ENCODE measurements at places on chromosomes 6 and 20.

DNA sequence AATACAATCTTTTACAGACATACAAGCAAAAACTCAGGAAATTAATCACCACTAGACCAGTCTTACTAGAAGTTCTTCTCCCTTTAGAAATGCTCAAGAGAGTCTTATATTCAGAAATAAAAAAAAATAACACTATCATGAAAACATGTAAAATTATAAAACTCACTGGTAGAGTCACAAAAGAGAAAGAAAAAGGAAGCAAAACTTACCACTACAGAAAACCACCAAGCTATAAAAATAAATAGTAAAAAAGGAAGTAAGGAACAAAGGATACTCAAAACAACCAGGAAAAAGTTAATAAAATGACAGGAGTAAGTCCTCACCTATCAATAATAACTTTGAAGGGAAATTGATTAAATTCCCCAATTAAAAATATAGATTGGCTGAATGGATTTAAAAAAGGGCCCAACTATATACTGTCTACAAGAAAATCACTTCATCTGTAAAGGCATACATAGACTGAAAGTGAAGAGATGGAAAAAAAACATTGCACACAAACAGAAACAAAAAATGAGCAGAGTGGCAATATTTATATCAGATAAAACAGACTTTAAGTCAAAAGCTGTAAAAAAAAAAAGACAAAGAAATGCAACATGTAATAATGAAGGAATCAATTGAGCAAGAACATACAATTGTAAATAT is 489.5 kb downstream of the KIF16B start:
- DNase-seq, result no peak

DNA sequence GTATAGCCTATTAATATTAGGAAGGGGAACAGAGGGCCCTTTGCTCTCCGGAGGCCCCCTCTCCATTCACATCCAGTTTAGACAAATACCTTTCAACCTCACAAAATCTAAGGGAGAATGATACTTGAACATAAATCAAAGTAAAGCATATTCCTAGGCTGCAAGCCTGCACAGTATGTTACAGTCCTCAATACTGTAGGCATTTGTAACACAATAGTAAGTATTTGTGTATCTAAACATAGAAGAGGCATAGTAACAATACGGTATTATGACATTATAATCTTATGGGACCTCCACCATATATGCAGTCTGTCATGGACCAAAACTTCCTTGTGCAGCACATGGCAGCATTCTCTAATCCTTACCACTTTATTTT is 2.3 kb upstream of the TREM1 start:
- DNase-seq, result no peak

GRCh38 chr6:90121982-90122381 is 174.7 kb downstream of the BACH2 start:
- no peak for DNase-seq

DNA sequence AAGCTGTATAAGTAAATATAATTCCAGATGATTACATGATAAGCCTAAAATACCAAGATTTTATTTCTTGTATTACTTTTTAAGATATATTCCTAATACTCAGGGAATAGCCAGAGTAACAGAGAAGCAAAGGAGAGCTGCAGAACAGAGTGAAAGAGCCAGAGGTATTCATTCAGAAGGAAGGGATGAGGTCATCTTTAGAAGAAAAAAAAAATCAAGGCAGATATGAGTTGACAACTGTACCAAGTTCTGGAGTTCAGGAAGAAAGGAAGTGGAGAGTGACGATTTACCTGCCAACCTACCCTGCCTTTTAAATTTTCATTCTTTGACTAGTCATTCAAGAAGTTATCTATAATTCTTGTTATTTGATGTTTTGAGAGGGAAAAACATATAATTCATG is 28.8 kb upstream of the NHSL1 start:
- no peak for DNase-seq

DNA sequence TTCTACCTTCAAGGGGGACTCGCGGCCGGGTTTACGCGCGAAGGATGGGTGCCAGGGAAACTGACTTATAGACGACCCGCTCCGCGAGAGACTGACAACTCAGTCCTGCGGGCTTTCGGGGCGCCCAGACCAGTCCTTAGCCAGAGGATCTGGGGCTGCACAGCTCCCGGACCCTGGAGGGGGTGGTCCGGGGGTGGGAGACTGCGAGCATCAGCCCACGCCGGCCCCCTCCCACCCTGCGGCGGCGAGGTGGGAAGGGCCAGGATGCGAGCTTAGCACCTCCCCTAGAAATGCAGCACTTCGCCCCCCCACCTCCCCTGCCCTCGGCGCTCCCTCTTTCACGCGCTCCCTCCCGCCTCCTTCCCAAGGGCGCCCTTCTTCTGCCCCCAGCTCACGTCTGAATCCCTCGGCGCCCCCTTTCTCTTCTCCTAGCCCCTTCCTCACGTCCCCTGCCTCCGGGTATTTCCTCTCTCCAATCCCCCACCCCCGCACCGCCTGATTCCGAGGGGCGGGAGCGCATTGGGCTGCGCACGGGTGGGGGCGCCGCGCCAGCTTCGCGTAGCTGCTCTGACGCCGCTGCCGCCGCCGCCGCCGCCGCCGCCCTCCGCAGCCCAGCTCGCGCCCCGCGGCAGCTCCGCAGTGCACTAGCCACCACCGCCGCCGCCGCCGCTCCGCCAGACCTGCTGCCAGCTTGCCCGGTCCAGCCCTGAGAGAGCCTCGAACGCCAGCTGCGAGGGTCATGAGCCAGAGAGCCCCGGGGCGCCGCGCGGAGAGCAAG is at the start of gene SLC32A1:
Gene SLC32A1, plus strand, starts transcription at position 639 of the 778 bp plus-strand sequence. CDS start 239 bp downstream, outside the sequence.
- peak; percentile 70 for DNase-seq

- DNase-seq, result no peak
Measured at GRCh38 chr6:111737065-111737521, 131.4 kb upstream of the TRAF3IP2 start.

GRCh38 chr6:4890627-4891026 is 113.2 kb downstream of the RPP40 start:
- peak; percentile 9 for DNase-seq

- DNase-seq, result no peak
Measured at GRCh38 chr6:5435449-5435848, 174.1 kb downstream of the FARS2 start.

- DNase-seq, result no peak
Measured at GRCh38 chr6:107587451-107587850, 97.5 kb downstream of the SOBP start.

- no peak for DNase-seq
Measured at GRCh38 chr6:8212720-8213434, 110.5 kb upstream of the EEF1E1 start.

GRCh38 chr6:45432977-45433376 is 55.2 kb upstream of the SUPT3H start:
- no peak for DNase-seq

DNA sequence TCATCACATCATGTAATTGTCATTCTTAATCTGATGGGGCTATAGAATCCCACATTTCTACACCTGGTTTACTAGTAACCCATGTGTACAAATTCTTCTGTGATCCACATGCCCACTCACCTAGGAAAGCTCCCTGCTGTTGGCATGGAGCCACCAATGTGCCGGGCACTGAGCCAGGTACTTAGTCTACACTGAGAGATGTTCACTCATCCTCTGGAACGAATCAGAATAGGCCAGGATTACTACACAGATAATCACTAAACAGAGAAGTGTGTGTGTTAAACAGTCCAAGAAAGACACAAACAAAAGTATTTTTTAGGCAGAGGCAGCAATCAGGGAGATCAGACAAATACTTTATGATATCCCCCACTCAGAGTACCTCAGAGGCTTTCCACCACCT is 193.2 kb upstream of the VGLL2 start:
- peak; percentile 30 for DNase-seq

GRCh38 chr6:117585647-117586046 is 16.7 kb downstream of the GOPC start:
- DNase-seq, result no peak

- DNase-seq, result no peak
Measured at GRCh38 chr6:143619824-143620401, 57.9 kb upstream of the PHACTR2 start.

DNA sequence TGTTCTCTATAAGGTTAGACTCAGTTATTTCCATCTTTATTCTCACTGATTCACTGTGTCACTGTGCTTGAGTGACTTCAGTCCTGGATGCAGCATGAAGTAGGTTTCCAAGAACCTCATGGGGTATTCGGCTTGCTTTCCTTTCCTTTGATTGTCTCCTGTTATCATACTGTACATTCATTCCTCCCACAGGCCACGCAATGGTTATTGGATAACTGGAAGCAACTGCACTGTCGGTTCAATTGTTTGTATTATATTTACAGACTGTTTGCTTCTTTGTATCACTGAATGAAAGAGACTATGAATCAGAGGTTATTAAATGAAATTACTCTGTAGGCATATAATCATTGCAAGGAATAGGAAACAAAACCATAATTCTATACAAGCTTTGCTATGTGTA is 129.4 kb downstream of the MAP7 start:
- no peak for DNase-seq

DNA sequence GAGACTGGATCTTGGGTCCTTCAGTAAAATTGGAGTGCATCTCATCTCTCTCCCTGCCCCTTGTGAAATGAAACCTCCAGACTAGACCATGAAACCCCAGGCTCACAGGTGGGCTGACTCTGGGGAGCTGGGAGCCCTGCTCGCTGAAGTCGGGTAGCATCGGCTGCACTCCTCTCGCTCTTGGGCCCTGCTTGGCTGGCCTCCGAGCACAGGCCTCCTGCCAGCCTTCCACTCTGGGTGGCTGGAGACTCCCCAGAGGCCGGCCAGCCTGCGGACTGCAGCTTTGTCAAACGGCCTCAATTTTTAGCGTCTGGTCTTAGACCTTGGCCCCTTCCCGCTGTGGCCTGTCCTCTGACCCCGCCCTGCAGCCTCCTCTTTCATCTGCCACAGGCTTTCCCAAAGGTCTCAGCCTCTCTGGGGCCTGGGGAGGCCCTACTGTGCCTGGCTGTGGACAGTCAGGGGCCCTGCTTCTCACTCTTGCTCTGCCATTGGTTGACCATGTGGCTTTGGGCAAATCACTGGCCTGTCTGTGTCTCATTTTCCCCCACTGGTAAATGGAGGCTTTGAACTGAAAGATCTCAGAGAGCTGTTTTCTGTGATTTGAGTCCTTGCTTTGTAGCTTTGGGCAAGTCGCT is 45.1 kb downstream of the SRC start:
- no peak for DNase-seq

GRCh38 chr6:165826487-165827189 is 163.6 kb upstream of the PDE10A start:
- no peak for DNase-seq

GRCh38 chr6:2998998-2999617 is 586 bp upstream of the NQO2 start:
- DNase-seq, result no peak

DNA sequence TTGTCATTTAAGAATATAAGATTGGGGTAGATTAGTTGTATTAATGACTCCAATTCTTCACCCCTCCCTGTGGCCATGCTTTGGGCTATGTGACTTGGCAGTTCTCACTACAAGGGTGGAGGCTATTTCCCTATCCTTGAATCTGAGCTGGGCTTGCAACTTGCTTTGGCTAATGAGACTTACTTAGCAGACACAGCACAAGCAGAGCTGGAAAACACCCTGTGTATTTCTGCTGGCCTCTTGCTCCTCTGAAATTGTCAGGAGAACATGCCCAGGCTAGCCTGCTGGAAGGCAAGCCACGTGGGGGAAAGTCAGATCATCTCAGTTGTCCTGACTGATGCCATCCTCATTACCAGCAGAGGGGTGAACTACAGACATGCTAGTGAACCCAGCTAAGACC is 126.5 kb upstream of the HDGFL1 start:
- no peak for DNase-seq

GRCh38 chr6:6006428-6007365 is at the start of gene NRN1:
Gene NRN1 (minus strand): TSS chr6:6006925. CDS start chr6:6006749, 176 bp downstream.
- DNase-seq, result peak; percentile 63

GRCh38 chr6:105664931-105665330 is 262.0 kb upstream of the PREP start:
- no peak for DNase-seq

GRCh38 chr6:100268326-100268725 is 196.4 kb downstream of the SIM1 start:
- no peak for DNase-seq

DNA sequence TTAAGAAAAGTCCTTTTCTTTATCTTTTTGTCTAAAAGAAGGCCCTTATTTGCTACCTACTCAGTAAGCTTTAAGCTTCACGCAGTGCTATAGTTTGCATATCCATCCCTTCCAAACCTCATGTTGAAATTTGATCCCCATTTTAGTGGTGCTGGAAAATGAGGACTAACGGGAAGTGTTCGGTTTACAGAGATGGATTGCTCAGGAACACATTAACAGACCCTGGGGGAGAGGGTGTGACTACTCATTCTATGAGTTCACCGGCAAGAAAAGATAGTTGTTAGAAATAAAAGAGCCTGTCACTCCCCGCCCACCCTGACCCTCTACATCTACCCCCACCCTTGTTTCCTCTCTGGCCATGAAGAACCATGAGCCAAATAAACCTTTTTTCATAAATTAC is 546.2 kb downstream of the MEI4 start:
- no peak for DNase-seq

DNA sequence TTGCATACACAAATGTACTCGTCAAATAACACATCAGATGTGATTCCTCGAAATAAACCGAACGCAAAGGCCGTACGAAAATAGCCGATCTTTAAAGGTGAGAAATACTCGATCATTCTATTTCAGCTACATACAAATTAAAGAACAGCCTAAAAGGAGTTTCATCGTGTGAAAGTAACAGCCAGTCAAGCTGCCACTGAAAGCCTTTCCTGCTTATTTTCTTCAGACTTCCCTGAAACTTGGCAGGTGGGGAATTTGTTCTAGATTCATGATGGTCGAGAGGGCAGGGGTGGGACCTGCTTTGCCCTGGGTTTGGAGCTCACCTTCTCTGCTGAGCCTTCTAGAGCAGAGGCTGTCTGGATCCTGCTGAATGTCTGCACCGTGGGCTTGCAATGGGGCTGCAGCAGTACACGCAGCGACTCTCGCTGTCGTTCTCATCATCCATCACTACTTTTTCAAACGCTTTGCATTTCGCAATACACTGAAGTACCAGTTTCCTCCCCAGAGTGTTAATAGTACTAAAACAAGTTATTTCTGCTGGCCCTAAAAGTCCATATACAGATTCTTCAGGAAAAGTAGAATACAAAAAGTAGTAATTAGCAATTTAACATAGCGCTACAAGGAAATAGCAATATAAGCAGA is 16.2 kb downstream of the FOXC1 start:
- DNase-seq, result no peak

GRCh38 chr6:139126255-139126654 is 8.6 kb upstream of the HECA start:
- DNase-seq, result no peak

- no peak for DNase-seq
Measured at GRCh38 chr6:47655719-47656595, 42.4 kb upstream of the ADGRF4 start.

GRCh38 chr20:58956078-58956477 is 25.0 kb upstream of the NELFCD start:
- no peak for DNase-seq

GRCh38 chr6:3643921-3644738 is 107.4 kb downstream of the PXDC1 start:
- no peak for DNase-seq

DNA sequence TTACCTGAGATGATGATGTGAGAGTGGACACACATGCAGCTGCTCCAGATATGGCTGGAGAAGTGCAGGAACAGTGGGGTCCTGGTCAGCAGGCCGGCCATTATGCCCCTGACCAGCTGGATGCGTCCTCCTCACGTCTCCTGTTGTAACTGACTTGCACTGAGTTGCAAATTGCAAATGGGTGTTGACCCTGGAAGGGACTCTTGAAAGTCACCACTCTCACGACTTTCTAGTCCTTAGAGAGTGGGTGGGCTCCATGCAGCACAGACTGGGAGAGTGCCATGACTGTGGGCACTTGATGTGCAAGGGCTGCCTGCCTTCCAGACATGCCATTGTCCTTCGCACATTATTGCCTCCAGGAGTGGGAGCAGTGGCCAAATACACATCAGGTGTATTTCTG is 10.8 kb downstream of the FAM83D start:
- DNase-seq, result no peak
